Left renal cortex interstitium (tissue), 4 donors: ENCODE measurements at places on chromosomes 2 and 18. TPM values are rescaled to one million over a fixed set of nuclear protein-coding genes. Genes with fewer than 3 reads are reported as not detected.

DNA sequence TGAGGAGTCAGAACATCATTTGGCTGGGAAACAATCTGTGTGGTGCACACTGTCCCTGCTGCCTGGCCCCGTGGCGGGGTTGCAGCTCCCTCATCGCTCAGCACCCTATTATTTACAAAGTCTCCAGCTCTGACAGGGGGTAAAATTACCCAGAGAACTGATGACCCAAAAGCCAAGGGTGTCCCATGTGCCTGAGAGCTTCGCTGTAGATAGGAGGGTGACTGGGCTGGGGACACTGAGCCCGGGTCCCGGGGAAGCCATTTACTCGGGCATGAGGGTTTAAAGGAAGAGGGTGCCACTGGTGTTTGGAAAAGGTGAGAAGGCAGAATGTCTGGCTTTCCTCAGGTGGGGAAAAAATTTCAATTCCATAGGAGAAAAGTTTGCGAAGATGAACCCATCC lies 48.2 kb upstream of the EML6 start:
- no peak for DNase-seq

- no peak for DNase-seq
Measured at GRCh38 chr18:11844436-11844835, 6.8 kb upstream of the CHMP1B start.

Gene KLF7
- polyA plus RNA-seq = 22.7 TPM

DNA sequence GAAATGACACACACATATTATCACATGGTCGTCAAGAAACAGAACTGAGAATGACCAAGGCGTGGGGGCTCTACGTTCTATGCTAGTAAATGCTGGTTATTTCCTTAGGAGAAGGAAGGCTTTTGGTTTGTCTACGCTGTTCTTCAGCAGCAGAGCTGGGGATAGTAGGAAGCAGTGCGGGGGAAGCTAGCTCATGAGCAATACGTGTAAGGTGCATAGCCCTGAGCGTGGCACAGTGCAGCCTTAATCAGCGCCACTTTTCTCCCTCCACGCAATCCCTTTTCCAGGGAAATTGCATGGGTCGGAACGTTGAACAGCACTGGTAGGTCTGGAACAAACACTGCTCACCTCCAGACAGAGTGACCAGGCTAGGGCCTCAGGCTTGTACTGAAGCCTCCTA lies 199.6 kb upstream of the FBXO11 start:
- DNase-seq = no peak

- peak; percentile 35 for DNase-seq
Measured at GRCh38 chr2:220552790-220553535, 925.5 kb downstream of the SLC4A3 start.

Gene SCN3A
- 0.90 TPM for polyA plus RNA-seq

DNA sequence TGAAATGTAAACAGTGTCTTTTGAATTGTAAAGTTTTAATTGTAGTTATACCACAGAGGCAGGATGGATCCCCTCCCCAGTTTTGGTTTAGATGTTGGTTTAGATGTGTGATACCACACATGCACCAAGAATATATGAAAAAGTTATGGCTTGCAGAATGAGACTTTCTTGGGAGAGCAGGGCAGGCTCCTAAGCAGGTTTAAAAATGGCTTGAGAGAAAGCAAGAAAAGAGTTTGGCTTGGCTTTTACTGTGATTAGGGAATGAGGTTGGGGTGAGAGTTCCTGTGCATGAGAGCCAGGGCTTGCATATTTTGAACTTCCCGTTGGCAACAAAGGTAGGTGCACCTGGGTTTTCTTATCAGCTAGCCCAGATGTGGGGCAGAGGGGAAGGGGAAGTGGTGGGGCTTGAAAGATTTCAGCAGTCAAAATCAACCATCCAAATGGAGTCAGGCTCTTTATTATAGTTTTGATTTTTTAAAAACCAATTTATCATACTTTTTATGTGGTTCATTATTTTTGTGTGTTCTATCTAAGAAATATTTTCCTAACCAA lies 246.9 kb downstream of the MTX2 start:
- DNase-seq = no peak

- no peak for DNase-seq
Measured at GRCh38 chr2:68742626-68743415, 8.2 kb downstream of the ARHGAP25 start.

DNA sequence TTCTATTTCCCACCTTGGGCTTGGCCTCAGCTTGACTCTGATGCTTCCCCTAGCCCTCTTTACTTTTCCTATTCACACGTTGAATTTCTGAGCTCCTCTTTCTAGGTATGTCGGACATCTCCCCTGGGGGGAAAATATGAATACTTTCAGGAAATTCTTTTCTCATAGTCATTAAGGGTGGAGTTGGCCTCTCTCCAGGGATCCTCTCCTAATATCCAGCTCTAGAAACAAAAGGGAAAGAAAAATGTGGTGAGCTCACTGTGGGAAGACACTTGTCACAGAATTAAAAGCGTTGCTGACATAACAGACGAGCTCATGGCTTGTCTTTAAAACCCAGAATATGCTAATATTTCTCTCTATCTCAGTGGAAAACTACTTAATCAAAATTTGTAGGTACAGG lies 132.7 kb upstream of the MEX3C start:
- no peak for DNase-seq

Gene UGT1A6
- 5.5 TPM for polyA plus RNA-seq

Gene ACVR1C
- polyA plus RNA-seq = 0.16 TPM

Gene RAMP1
- 2.3 TPM for polyA plus RNA-seq

Gene SCN9A
- 1.9 TPM for polyA plus RNA-seq

DNA sequence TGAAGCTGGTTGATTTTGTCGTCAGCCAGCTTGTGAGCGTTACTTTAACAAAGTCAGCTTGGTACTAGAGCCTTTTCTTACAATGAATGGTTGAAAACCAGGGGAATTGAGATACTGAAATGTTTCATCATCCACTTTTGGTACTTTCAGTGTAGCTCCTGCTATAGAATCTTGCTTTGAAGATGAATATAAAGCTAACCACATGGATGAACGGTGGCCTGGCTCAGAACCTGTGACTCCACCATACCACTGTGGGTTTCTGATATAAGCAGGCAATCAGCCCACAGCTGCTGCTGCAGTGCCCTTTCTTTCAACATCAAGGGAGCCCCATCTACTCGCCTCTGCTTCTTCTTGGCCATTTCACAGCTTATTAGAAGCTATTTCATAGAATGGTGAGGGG lies 53.2 kb upstream of the GPR45 start:
- no peak for DNase-seq
